CD8-positive, alpha-beta T cell (primary cell): ENCODE measurements at places on chromosomes 7 and 10. TPM values are rescaled to one million over a fixed set of nuclear protein-coding genes. Genes with fewer than 3 reads are reported as not detected.

UCN3 gene
- total RNA-seq, result not detected

PTF1A gene
- total RNA-seq, result not detected

CYP3A7 gene
- total RNA-seq, result not detected

GARS1 gene
- total RNA-seq, result 119 TPM

ANKRD2 gene
- total RNA-seq, result not detected

LAMB4 gene
- 0.46 TPM for total RNA-seq

GIMAP4 gene
- total RNA-seq, result 13.8 TPM

ACSL5 gene
- total RNA-seq, result 9.0 TPM

HPSE2 gene
- not detected for total RNA-seq

TMEM229A gene
- not detected for total RNA-seq

TNS3 gene
- total RNA-seq, result 0.24 TPM

FZD8 gene
- 1.7 TPM for total RNA-seq

MEIG1 gene
- not detected for total RNA-seq

NAMPT gene
- total RNA-seq, result 198 TPM

ANKRD1 gene
- not detected for total RNA-seq

ADAM8 gene
- 67.0 TPM for total RNA-seq

ASB10 gene
- not detected for total RNA-seq

C10orf143 gene
- 5.2 TPM for total RNA-seq

DDX21 gene
- 185 TPM for total RNA-seq

TEX47 gene
- not detected for total RNA-seq

PNLIPRP2 gene
- not detected for total RNA-seq

CTAGE8 gene
- 1.1 TPM for total RNA-seq

ITGB8 gene
- total RNA-seq, result not detected

TBX20 gene
- total RNA-seq, result not detected

SORCS1 gene
- total RNA-seq, result not detected

DKK1 gene
- total RNA-seq, result not detected

CLRN3 gene
- not detected for total RNA-seq

TRUB1 gene
- total RNA-seq, result 7.7 TPM

TCERG1L gene
- not detected for total RNA-seq

PDZD7 gene
- total RNA-seq, result 1.7 TPM

CTAGE6 gene
- not detected for total RNA-seq

TUBAL3 gene
- total RNA-seq, result not detected

CYP3A4 gene
- not detected for total RNA-seq

EVX1 gene
- total RNA-seq, result not detected

PRSS58 gene
- total RNA-seq, result not detected

PKD1L1 gene
- 0.03 TPM for total RNA-seq

RAMP3 gene
- total RNA-seq, result not detected

ACHE gene
- total RNA-seq, result 7.7 TPM

PRKCQ gene
- total RNA-seq, result 26.6 TPM

SEMA3D gene
- not detected for total RNA-seq

GPR15LG gene
- not detected for total RNA-seq

BTBD16 gene
- total RNA-seq, result not detected

CPN1 gene
- total RNA-seq, result not detected

ZNF783 gene
- 27.3 TPM for total RNA-seq

ASZ1 gene
- total RNA-seq, result not detected

BMPR1A gene
- total RNA-seq, result 1.6 TPM

OR2A5 gene
- total RNA-seq, result not detected

HTR7 gene
- total RNA-seq, result not detected

EXOSC1 gene
- 30.2 TPM for total RNA-seq

ZPBP gene
- not detected for total RNA-seq

SEMA3C gene
- total RNA-seq, result not detected

ATG9B gene
- total RNA-seq, result 9.2 TPM

TMEM236 gene
- not detected for total RNA-seq

GFRA1 gene
- total RNA-seq, result not detected

CEP41 gene
- 4.8 TPM for total RNA-seq

NPFFR1 gene
- not detected for total RNA-seq

CALHM3 gene
- not detected for total RNA-seq

TOMM7 gene
- 595 TPM for total RNA-seq

CRHR2 gene
- total RNA-seq, result not detected

INHBA gene
- total RNA-seq, result not detected
